ENCODE measurements at places on chromosomes 16 and 17. TPM values are rescaled to one million over a fixed set of nuclear protein-coding genes. Genes with fewer than 3 reads are reported as not detected.

ZFP3 gene
- 7.3 TPM for total RNA-seq

KRTAP4-5 gene
- total RNA-seq: not detected

HOXB13 gene
- not detected for total RNA-seq

CTRB2 gene
- total RNA-seq: not detected

KRT17 gene
- total RNA-seq: not detected

PRSS33 gene
- 0.17 TPM for total RNA-seq

EVI2A gene
- 74.9 TPM for total RNA-seq

DNA sequence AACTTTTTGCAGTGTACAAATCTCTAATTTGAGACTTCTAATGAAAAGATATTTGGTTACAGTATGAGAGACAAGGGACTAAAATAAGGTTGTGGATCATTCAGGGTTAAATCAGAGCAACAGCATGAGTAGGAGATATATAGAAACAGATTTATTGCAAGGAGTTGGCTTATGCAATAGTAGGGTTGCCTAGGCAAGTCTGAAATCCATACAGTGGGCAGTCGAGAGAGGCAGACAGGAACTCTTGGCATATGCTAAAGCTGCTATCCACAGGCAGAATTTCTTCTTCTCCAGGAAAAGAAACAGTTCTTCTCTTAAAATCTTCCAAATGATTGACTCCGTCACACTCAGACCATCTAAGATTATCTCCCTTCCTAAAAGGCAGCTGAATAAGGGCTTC is 500.8 kb downstream of the MAF start:
- H3K27me3 ChIP-seq: peaks cover 23% of the 10 kb centered on the region
- H3K36me3 ChIP-seq: peaks cover 3% of the 10 kb centered on the region
- no peak overlapping the region for H3K27ac ChIP-seq
- H3K4me1 ChIP-seq: peaks cover 4% of the 10 kb centered on the region
- DNase-seq: no peak

DNA sequence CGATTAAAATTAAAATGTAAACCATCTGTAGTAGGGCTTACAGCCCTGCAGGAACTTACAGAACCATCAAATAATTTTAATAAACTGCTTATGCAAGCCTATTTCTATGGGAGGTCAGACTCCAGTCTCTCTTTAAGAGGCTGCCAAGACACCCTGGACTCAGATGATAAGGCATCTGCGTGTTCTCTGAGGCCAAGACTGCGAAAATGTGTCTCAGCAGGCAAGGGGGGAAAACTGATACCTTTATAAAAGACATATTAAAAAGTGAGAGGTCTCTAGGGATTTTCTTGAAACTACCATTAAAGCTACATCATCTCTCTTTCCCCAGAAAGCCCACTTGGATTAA is 32.2 kb downstream of the MPHOSPH6 start:
- no peak overlapping the region for H3K4me3 ChIP-seq
- no peaks in the 10 kb centered on the region for H3K27me3 ChIP-seq

- H3K36me3 ChIP-seq: no peaks in the 10 kb centered on the region
- H3K4me3 ChIP-seq: no peak overlapping the region
- H3K27me3 ChIP-seq: peaks cover 15% of the 10 kb centered on the region
- no peak overlapping the region for H3K27ac ChIP-seq
- no peak for DNase-seq
Observed at GRCh38 chr17:28426081-28426519, 20.1 kb upstream of the SLC46A1 start.

DNA sequence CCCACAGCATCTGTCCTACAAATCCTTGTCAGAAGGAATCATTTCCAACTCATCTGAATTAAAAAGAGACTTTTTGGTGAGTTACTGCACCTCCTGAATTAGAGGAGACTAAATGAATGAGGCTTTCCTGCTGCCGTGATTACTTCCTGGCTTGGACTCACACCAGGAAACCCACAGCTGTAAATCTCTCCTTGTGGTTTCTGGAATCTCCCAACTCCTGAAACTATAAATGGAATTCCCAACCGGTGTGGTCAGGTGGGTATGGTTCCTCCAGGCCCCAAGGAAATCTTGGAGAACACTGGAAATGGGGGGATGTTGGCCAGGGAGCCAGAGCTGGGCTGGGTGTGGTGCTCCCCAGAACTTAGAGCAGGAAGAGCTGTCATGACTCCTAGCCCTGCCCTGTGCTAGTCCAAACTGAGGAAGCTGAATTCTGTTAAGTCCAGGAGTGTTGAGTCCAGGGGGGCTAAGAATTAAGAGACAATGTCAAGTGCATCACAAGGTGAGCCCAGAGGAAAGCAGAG is 216.4 kb downstream of the GSG1L start:
- no peak for DNase-seq
- H3K4me1 ChIP-seq: no peaks in the 10 kb centered on the region
- no peak overlapping the region for H3K27ac ChIP-seq

Measured in activated naive CD8-positive, alpha-beta T cell treated with anti-CD3 and anti-CD28 coated beads, Interleukin-2, amount 10 ng/mL, durations not matched to agents 7 days and 5 days (primary cell).